ENCODE measurements at places on chromosomes 4 and X.
A peak's percentile ranks its signal among the peaks of the same experiment; 100 is the strongest.

- no peak for DNase-seq
Observed at GRCh38 chrX:153649178-153649914, 2.3 kb downstream of the DUSP9 start.

DNA sequence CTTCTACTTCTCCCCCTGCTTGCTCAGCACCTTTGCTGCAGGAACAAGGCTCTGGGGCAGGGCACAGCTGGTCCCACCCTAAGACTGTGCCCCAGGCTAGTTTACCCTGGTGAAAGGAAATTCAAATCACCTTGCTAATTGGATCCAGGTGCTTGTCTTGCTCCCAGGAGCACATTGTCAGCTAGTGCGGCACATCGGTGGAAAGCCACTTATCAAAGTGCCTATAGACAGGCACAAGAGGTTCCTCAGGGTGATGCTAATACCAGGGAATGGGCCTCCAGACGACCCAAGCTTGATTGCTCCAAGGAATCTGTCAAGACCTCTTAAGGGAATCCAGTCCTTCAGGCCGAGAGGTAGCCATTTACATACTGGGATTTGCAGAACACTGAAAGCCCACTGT is 64.5 kb upstream of the PRPS1 start:
- DNase-seq = no peak

GRCh38 chr4:41214136-41214824 is at the start of gene APBB2:
Gene APBB2, minus strand, starts transcription at chr4:41214542. Its CDS starts 181,288 bp downstream, at chr4:41033254.
- peak; percentile 88 for DNase-seq

- no peak for DNase-seq
Observed at GRCh38 chr4:130197946-130198345, 1102.0 kb downstream of the C4orf33 start.

DNA sequence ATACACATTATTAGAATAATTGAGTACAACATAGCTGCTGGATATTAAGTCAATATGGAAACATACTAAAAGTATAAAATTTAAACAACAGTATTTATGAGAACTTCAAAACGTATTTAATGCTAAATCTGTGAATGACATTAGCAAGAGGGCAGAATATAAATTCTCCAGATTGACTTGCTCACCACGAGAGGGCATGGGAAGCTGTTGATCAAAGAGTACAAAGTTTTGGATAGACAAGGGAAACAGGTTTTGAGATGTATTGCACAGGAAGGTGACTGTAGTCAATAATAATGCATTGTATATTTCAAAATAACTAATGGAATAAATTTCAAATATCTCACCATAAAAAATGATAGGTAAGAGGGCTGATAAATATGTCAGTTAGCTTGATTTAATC is 768.2 kb downstream of the CENPC start:
- DNase-seq = no peak

DNA sequence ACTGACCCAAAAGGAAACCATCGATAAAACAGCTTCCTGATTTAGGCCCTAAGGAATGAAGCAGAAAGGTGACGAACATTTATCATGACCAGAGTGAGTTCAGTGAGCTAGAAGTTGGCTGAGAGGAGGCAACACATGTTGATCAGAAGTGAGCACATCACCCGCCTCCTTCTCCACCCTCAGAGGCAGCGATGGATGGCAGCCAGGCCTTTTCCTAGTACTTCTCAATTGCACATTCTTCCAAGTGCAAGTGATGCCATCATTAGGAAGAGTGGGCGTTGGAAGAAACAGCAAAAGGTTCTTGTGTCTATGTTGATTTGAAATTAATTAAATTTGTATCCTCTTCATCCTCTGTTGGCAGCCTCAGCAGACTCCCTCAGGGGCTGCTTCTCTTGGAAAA is 51.7 kb downstream of the TMEM154 start:
- no peak for DNase-seq

- DNase-seq = no peak
Observed at GRCh38 chrX:39133971-39134370, 332.7 kb downstream of the MID1IP1 start.

- DNase-seq = no peak
Observed at GRCh38 chr4:110200689-110201088, 2.3 kb upstream of the ELOVL6 start.

GRCh38 chr4:38119668-38120385 is 159.6 kb downstream of the PTTG2 start:
- DNase-seq = no peak

GRCh38 chr4:136012220-136012619 is 1520.1 kb downstream of the PCDH18 start:
- DNase-seq = no peak
